ENCODE measurements at places on chromosomes 5 and 9.

- no peak for DNase-seq
Measured at GRCh38 chr5:11791792-11792191, 112.5 kb downstream of the CTNND2 start.

DNA sequence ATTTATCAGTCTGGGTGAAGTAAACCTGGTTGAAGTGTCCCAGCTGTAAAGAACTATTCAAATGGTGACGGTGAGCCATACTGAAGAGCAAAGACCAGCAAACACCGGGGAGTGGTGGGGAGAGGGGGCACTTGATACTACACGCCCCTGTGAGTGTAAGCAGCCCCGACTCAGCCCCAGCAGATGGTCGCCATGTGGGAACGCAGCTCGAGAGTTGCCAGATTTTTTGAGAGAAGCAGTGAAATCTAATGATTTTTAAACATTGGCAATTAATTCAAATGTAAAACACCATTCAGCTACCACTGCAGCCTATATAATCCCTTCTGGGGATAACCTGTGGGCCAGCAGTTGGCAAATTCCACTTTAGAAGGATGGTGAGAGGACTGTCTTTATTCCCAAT lies 1386.9 kb upstream of the WWC1 start:
- DNase-seq = no peak

DNA sequence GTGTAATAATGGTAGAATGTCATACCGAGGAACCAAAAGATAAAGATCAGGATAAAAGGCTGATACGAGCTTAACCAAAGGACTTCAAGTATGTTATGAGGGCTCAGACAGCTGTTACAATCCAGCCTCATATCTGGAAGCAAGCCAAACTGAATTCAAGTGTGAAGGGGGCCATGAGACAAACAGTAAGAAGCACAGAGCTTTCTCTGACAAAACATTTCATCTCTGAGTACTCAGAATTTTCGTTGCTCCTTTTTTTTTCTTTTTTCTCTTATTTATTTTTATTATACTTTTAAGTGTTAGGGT lies 52.9 kb upstream of the CD180 start:
- no peak for DNase-seq

DNA sequence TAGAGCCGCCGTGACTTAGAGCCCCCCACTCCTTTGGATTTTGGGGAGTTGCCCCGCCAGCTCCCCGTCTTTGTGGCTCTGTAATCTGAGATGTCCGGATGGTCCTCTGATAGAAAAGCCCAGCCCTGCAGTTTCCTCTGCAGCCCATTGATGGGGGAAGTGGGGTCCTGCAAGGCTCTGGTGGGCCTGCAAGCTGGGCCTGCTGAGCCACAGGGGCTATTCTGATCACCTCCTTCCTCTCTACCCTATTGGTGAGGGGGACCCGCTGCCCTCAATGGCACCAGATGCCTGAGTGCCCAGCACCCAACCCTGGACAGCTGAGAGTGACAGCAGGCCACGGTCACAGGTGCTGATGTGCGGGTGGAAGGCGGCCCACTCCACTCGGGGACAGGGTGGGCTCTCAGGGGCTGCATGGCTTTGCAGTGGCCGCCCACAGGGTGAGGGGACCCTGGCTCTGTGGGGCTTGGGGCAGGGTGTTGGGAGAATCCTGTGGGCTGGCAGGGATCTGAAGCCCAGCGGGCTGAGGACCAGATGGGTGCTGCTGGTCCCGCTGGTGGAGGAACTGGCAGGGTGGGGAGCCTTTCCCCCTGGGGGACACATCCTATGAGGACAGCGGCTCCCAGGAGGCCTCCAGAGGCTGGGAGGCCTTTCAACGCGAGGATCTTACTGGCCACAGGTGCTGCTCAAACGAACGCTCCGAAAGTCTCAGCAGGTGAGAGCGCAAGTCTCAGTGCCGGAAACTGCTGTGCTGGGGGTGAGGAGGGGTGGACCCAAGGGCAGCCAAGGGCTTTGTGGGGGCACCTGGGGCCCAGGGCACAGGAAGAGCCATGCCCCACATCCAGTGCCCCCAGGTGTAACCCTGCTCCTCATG lies 30.0 kb upstream of the LPCAT1 start:
- no peak for DNase-seq

DNA sequence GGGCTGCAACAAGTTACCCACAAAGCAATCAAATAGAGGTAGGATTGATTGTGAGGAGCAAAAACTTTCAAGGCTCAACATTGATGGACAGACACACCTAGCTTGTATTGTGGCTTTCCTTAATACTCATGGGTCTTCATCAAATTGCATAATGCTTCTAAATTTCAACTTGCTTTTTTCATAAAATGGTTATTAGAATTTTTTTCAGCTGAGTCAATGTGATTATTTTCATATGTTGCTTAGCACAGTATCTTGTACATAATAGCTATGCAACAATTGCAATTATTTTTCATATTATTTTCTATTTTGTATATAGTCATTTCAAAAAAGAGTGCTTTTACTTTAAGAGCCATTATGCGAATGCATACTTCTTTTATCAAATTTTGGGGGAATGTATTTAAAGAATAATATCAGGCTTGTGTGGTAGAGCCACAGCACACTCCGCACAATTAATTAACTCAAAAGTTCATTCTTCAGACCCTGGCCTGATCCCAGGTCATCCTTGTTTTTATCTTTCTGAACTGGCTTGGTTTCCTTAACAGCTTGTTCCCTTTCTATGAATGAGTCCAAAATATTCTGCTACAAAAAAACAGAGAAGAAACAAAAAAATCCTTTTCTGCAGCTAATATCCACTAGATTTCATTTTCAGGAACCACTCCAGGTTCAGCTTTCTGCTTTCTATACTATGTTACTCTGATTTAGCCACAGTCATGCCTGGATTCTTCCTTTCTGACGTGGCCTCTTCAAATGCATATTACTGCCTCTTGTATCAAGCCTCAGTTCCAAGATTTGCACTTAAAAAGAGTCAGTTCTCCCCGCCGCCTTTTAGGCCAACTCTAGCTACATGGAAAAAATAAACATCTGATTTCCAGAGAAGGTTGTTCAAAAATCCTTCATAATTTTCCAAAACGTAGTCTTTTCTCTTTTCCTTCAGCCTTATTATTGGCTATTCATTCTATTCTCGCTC lies 45.3 kb upstream of the CDH9 start:
- DNase-seq = no peak

- DNase-seq = no peak
Measured at GRCh38 chr5:159038907-159039306, 60.8 kb downstream of the EBF1 start.

Data from left renal pelvis (tissue), 4 donors.